ENCODE measurements at places on chromosomes 11 and 22.
A peak's percentile ranks its signal among the peaks of the same experiment; 100 is the strongest.

- DNase-seq, result no peak
Measured at GRCh38 chr11:104148074-104148473, 15.9 kb downstream of the PDGFD start.

DNA sequence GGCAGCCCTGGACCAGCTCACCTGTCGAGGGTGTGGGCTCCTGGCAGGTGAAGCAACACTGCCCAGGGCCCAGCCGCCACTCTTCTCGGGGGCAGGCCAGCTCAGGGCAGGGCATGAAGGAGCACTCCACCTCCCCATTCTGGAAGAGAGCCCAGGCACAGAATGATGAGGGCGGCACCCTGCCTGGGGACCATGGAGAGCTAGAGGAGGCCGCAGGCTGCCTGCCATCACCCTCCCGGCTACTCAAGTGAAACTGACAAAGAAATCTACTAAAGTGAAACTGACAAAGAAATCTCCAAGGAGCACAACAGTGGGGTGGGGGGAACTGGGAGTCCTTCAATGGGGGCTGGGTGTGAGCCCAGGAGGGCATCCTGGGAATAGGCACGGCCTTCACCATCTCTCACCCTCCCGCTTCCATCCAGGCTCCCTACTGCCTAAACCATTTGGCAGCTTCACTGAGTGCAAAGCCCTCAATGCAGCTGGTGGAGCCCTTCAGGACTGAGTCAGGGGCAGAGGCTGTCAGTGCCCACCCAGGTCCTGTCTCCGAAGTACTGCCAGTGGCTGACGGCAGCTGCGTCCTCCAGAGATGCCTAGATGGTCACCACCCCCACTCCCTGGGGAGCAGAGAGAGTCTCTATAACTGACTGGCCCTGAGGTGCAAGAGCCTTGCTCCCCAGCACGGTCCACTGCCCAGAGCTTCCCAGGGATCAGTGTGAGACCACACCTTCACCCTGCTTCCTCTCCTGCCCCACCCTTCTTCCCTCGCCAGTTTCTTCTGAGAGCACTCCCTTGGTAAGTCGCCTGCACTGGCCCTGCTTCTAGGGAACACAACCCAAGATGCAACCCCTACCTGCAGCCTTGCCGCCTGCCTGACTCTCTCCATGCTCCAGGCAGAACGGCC lies 21.7 kb downstream of the VWCE start:
- no peak for DNase-seq

GRCh38 chr11:126307706-126308105 lies 3.8 kb downstream of the DCPS start:
- no peak for DNase-seq

DNA sequence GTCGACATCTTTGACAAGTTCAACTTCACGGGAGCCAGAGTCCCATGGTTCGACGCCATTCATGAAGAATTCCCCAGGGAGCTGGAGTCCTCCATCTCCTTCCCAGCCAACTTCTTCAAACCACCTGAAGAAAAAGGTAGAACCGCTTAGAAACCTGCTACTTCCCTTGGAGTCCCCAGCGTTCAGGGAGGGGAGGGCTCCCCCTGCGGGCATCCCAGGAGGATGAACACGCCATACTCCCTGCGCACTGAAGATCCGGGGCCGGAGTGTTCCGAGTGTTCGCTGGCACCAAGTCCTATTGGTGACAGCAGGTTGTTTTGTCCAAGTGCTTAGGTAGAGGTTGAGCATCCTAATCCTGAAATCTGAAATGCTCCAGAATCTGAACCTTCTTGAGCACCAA lies 51.7 kb upstream of the PRODH start:
- DNase-seq, result no peak

- no peak for DNase-seq
Measured at GRCh38 chr11:18172666-18173065, at the start of gene MRGPRX4. Gene MRGPRX4 (plus strand): TSS chr11:18172837. CDS start chr11:18173257, 420 bp downstream.

- DNase-seq, result no peak
Measured at GRCh38 chr11:134497586-134497985, 85.5 kb upstream of the B3GAT1 start.

GRCh38 chr11:35153280-35153679 lies 14.3 kb downstream of the CD44 start:
- DNase-seq, result no peak

- DNase-seq, result no peak
Measured at GRCh38 chr22:37186997-37187522, 987 bp downstream of the C1QTNF6 start.

GRCh38 chr11:69195824-69196782 lies 40.4 kb downstream of the SMIM38 start:
- no peak for DNase-seq

- no peak for DNase-seq
Measured at GRCh38 chr11:36257351-36257750, 31.9 kb downstream of the COMMD9 start.

DNA sequence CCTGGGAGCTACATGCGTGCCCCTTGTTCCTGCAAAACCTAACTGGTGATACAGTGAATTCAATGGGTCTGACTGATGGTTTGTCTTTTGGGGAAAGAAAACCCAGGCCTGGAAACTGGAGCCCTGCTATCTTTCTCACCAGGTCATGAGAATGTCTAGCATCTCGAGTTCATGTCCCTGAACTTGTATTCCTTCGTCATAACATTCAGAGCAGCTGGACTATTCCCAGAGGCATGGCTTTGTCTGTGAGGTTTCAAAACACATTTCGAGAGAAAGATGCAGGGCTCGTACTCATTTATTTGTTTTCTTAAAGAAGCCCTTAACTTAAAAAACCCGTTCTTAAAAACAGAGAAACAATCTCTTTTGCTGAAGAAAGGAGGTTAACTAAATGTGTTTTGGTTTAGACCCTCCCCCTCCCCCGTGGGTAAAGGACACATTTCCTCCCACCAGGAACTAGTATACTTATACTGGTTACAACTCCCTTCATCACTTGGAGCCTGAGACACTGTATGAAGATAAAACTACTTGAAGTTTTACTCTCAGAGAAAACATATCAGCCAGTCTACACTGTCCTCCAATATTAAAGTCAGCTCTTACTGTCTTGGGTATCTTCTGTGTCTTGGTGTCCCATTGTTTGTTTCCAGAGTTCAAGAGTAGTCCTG lies 43.2 kb downstream of the ME3 start:
- DNase-seq, result peak; percentile 70

DNA sequence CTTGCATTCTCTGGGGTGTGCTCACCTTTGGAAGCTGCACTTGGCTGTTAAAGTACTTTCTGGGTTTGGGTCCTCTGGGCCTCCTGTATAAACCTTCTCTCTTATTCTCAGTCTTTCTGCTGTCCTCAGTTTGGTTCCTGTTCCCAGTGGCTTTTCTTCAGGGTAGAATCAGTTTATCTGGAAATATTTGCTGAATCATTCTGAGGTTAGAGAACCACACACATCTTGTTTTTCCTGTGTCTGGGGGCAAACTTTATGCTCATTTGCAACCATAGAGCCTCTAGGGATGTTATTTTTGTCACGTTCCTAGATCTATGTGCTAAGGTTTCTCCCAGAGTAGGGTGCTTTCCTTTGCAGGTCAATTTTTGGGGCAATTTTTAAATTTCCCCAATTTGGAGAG lies 224.3 kb upstream of the C11orf87 start:
- DNase-seq, result no peak

GRCh38 chr11:43358279-43358800 lies 380 bp upstream of the TTC17 start:
- no peak for DNase-seq

DNA sequence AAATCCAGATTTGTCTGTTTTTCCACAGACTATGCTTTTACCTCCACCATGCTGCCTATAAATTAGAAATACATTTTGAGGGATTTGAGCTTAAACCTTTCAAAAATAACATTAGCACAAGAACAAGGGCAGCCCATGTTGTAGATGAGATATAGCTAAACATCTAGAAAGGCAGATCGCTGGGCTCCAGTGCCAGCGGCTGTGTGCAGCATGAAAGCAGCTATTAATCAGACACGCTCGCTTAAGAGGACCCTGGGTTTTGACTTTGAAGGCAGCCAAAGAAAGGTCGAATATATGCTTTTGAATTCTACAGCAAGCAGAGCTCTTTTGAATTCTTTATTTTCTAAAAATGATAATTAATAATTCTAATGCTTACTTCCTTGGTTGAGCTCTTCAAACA lies 684.0 kb downstream of the NELL1 start:
- no peak for DNase-seq

DNA sequence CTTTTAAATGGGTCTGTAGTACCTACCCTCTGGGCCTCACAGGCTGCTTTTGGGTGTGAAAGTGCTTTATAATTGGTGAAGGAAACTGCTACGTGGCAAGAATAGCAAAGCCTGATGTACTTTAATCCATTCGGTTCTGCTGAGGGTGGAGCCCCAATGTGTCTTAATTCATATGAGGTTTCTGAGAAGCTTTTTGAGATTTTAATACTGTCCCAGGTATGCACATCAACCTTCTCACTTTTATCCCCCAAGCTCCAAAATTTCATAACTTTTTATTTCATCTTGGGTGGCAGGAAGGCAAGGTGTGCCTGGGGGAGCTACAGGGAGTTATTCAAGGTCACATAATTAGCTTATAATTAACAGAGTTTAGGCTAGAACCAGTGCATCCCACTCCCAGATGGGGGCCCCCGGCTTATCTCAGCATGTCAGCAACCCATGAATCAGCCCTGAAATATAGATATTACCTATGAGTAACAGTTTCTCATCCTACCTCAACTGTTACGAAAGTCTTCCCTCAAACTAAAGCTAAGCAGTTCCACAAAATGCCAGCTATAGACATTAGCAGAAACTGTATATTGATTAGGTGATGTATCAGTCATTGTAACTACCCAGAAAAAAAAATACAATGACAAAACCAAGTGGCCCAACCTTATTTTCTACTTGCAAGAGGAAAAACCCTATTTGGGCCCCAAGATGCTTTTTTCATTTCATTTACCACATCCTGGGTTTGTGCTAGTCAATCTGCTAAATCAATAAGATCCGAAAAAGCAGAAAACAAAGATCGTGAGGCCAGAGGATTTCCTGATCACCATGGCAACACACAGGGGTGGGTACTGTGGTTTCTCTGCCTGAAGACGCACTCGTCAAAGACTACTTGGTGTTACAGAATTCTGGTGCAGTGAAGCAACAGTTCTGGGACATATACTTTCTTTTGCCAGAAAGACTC lies 26.7 kb downstream of the CD44 start:
- DNase-seq, result peak; percentile 51

DNA sequence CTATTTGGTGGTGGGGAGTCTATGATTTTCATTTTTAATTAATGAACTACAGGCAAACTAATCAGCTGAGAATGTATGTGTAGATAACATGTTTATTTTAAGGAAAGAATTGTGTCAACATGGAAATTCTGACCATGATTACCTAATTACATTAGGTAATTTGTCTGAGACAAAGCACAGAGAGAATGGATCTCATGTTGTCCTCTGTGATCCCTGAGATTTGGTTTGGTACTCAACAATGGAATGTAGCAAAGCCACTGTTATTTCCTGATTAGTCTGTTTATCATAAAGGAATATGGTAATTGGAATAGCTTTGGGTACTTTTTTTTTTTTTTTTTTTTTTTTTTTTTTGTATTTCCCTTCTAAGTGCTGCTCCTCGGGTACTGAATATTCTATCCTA lies 718.8 kb upstream of the ARHGAP42 start:
- no peak for DNase-seq

DNA sequence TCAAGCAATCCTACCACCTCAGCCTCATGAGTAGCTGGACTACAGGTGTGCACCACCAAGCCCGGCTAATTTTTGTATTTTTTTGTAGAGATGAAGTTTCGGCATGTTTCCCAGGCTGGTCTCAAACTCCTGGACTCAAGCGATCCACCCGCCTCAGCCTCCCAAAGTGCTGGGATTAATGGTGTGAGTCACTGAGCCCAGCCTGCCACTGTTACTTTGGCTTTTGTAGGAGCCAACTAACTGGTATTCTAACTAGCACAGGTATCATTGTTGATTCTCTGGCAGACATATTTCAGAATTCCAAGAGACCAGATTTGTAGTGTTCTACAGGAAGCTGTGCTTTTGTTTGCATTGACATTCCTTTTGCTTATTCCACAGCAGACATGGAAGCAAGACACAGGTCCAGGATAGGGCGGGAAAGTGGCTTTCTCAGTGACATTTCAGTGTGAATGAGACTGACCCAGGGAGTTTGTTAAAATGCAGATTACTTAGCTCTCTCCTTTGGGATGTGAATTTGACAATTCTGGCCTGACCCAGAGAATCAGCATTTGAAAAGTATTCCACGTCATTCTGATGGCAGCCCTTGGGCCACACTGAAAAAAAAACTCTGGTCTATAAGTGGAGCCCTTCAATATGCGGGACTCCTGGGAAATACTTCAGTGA lies 52.2 kb upstream of the PAX6 start:
- no peak for DNase-seq

DNA sequence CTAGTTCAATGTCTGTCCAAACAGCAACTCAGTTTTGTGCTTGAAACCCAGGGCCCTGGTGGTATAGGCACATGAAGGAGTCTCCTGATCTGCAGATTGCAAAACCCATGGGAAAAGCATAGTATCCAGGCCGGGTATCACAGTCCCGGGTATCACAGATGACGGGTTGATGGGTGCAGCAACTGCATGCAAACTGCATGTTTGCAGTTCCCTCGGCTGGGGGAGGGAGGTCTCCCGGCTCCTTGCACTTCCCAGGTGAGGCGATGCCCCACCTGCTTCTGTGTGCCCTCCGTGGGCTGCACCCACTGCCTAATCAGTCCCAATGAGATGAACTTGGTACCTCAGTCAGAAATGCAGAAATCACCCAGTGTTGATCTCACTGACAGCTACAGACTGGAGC lies 53.9 kb downstream of the KCNQ1 start:
- DNase-seq, result no peak

DNA sequence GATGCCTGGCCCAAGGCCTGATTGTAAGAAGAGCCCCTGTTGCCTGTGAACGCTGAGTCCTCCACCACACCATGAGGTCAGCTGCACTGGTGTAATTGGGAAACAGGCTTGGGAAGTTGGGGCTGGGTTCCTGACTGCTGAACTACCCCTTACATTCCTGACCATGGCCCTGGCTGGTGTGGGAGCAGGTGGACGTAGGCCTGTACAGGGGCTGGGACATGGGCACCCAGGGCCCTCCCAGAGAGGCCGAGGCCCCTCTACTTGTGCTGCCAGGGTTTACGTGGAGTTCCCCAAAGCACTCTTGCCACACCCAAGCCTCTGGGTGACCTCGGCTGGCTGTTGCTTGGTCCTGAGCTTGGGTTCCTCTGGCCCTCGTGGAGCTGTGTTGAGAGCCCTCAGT lies 5.4 kb downstream of the RELT start:
- no peak for DNase-seq

- no peak for DNase-seq
Measured at GRCh38 chr11:116400081-116400480, 372.7 kb downstream of the BUD13 start.

GRCh38 chr22:19843857-19844376 lies 10.8 kb downstream of the GNB1L start:
- DNase-seq, result no peak

GRCh38 chr11:62004473-62004872 lies 37.0 kb upstream of the FTH1 start:
- DNase-seq, result no peak

Measured in hindlimb muscle (tissue), 1 donor.